Ascending aorta (tissue), 2 donors: ENCODE measurements at places on chromosomes 7 and 10.

DNA sequence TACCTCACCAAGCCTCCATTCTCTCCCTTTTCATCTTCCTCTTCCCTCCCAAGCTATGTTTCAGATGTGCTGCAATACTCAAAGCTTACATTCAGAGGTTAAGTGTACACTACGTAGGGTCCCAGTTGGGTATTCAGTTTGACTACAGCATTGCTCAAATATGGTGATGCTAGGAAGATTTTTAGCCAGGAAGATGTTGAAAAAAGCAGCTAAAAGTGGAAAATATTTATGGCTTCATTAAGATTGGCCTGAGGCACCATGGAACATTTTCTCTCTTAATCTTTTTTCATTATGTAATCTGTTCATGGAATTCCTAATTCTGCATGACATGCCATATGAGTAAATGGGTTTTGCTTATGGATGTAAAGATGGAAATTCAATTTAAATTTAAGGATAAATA, 72.0 kb upstream of the ABCB5 start:
- DNase-seq = no peak

- no peak for DNase-seq
Measured at GRCh38 chr7:24972166-24972477, 7.9 kb downstream of the OSBPL3 start.

GRCh38 chr7:135822376-135822775, 73.8 kb upstream of the FAM180A start:
- DNase-seq = no peak

GRCh38 chr10:119357412-119358151, 150.2 kb downstream of the GRK5 start:
- no peak for DNase-seq

DNA sequence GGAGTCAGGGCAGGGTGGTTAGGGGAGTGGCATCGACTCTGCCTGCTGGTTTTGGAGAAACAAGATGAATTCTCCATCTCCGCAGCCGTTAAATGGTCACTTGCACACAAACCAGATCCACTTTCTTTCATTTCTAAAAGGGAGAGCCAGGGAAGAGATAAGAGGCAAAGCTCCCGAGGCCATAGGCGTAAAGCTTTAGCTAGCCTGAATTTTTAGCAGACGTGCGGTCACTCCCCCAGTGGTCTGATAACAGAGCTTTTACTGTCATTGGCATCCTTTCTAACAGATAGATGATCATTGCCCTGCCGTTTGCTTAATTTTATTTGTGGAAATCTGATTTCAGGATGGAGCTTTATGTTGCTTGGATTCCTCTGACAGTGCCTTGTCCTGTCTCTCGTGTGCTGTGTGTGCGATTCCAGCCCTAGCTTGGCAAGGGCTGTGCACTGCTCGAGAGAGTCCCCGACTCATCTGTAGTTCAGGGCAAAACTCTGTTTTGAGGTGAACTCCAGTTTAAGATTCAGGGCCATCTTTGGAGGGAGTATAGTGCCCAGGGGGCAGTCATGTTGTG, 62.5 kb downstream of the GATA3 start:
- no peak for DNase-seq
